ENCODE measurements at places on chromosomes 12 and 14. TPM values are rescaled to one million over a fixed set of nuclear protein-coding genes. Genes with fewer than 3 reads are reported as not detected.

DNA sequence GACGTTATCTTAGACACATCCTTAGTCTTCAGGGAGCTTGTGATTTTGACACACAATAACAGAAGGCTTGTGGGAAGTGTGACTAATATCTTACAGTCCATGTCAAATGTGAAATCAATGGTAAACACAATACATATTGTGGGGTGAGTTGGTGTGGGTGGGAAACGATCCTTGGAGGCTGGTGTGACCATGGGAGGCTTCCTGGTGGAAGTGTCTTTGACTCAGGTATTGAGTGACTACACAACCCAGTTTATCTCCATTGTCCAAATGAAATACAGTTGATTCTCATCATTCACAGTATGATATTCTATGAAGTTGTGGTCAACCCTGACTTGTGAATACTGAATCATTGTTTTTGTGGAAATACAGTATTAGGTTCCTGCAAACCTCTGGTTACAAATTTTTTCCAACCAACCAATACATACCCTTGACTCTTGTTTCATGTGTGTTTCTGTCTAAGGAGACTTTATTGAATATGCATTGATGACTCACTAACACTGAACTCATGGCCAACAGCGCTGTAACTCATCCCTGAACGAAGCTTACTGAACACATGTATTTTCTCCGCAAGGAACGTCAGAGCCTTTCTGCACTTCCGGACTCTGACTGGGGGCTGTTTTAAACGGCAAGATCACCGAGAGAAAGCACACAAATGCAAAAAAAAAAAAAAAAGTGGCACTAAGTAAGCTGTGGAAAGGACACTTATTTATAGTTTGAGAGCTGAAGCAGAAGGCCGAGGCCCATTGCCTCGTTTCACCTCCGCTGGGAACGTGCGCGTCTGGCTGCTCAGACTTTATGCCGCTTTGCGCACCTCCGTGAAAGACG lies 59.0 kb downstream of the CLMN start:
- no peak for DNase-seq

DNA sequence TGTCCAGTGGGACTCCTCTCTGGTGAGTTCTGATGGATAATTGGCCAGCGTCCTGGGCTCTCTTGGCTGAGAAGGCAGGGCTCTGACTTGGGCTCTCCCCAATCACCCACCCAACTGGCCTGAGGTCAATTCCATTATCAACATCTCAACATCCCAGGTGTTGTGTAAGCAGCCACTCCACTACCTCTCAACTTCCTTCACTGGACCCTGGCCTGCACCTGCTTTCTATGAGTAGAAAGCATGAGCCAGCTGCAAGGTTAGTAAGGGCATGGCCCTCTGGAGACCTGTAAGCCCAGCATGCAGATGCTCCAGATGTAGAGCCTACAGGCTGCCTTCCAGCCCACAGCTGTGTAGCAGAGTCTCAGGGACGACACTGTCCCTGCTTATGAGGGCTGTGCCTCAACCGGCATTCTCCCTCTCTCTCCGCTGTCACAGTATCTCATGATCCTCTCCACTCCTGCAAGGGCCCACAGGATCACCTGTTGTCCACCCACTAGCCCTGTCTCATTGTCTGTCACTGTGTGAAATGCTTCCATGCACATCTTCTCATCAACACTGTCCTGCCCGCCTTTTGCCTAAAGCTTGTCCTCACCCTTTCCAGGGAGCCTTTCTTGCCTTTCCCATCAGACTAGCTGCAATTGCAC lies 5.4 kb upstream of the KRT81 start:
- no peak for DNase-seq

GRCh38 chr12:3607039-3607720 lies 116.2 kb downstream of the PRMT8 start:
- no peak for DNase-seq

DNA sequence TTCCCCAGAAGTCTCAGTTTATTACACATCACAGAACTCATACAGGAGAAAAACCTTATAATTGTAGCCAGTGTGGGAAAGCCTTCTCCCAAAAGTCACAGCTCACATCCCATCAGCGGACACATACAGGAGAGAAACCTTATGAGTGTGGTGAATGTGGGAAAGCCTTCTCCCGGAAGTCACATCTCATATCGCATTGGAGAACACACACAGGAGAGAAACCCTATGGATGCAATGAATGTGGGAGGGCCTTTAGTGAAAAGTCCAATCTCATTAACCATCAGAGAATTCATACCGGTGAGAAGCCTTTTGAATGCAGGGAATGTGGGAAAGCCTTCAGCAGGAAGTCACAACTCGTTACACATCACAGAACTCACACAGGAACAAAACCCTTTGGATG lies 20.1 kb downstream of the ZNF84 start:
- DNase-seq = peak; percentile 9

GRCh38 chr12:130826151-130826801 lies 12.8 kb downstream of the STX2 start:
- DNase-seq = peak; percentile 79

GRCh38 chr14:37223947-37224474 lies 26.3 kb downstream of the MIPOL1 start:
- no peak for DNase-seq

OR4K17 gene
- not detected for total RNA-seq

KCNH5 gene
- not detected for total RNA-seq

GARIN6 gene
- total RNA-seq = not detected

FOXG1 gene
- not detected for total RNA-seq
